ENCODE measurements at places on chromosomes 4 and X. TPM values are rescaled to one million over a fixed set of nuclear protein-coding genes. Genes with fewer than 3 reads are reported as not detected.

- no peaks in the 10 kb centered on the region for H3K4me1 ChIP-seq
- no peak overlapping the region for H3K27ac ChIP-seq
- no peak overlapping the region for H3K4me3 ChIP-seq
- H3K36me3 ChIP-seq: no peaks in the 10 kb centered on the region
- DNase-seq: no peak
These were observed 66.7 kb upstream of the EOLA2 start for GRCh38 chrX:150005027-150005426.

- no peak overlapping the region for H3K4me3 ChIP-seq
- no peaks in the 10 kb centered on the region for H3K36me3 ChIP-seq
- no peak for DNase-seq
- no peaks in the 10 kb centered on the region for H3K27me3 ChIP-seq
- H3K27ac ChIP-seq: no peak overlapping the region
- H3K4me1 ChIP-seq: no peaks in the 10 kb centered on the region
These were observed 33.3 kb upstream of the H2AZ1 start for GRCh38 chr4:99983289-99983943.

DNA sequence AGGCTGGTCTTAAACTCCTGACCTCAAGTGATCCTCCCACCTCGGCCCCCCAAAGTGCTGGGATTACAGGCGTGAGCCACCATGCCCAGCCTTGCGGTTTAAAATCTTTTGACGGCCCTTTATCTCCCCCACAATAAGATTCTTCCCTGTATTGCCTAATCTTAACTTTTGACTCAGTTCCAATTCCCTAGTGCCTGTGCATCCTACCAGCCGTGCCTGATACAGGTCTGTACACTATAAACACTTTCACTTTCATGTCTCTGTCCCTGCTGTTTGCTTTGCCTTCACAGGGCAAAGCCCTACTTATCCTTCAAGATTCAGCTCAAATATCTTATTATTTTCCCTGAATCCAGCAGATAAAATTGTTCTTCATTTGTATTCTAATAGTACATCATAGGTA lies 74.6 kb downstream of the WDR44 start:
- H3K4me3 ChIP-seq: no peak overlapping the region
- no peak for DNase-seq
- H3K27me3 ChIP-seq: no peaks in the 10 kb centered on the region
- no peaks in the 10 kb centered on the region for H3K4me1 ChIP-seq
- no peak overlapping the region for H3K27ac ChIP-seq

The PPP1R3F gene
- 3.0 TPM for total RNA-seq

GRCh38 chr4:108527723-108528122 lies 92.7 kb upstream of the RPL34 start:
- H3K27me3 ChIP-seq: no peaks in the 10 kb centered on the region
- DNase-seq: no peak
- no peak overlapping the region for H3K27ac ChIP-seq
- no peaks in the 10 kb centered on the region for H3K36me3 ChIP-seq
- H3K4me1 ChIP-seq: peaks cover 6% of the 10 kb centered on the region
- H3K4me3 ChIP-seq: no peak overlapping the region

The FGFR3 gene
- 114 TPM for total RNA-seq

DNA sequence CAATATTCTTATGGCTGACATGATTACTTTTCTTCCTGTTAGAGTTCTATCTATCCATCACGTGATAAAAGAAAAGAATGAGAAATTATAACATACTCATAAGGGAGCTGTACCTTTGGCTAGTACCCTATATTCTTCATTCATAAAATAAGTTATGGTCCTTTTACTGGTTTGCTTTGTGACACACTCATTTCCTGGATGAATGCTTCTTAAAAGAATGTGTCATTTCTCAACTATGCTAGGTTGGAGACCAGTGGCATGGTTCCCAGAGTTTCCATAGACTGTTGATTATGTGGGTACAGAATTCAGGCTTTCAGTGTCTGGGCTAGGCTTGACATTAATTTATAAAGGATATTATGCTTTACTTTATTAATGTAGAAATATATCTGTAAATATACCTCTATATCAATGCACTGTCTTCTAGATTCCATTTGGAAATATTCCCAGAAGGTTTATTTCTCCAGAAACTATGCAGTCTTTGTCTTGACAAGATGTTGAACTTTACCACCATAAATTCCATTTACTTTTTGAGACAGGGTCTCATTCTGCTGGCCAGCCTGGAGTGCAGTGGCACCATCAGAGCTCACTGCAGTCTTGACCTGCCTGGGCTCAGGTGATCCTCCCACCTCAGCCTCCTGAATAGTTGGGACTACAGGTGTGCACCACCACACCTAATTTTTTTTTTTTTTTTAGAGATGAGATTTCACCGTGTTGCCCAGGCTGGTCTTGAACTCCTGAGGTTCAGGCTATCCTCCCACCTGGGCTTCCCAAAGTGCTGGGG lies 23.8 kb downstream of the NUDT6 start:
- no peak for DNase-seq
- H3K27ac ChIP-seq: no peak overlapping the region
- no peak overlapping the region for H3K4me3 ChIP-seq
- H3K4me1 ChIP-seq: no peaks in the 10 kb centered on the region
- H3K27me3 ChIP-seq: no peaks in the 10 kb centered on the region
- no peaks in the 10 kb centered on the region for H3K36me3 ChIP-seq

The RGN gene
- total RNA-seq: 21.5 TPM

DNA sequence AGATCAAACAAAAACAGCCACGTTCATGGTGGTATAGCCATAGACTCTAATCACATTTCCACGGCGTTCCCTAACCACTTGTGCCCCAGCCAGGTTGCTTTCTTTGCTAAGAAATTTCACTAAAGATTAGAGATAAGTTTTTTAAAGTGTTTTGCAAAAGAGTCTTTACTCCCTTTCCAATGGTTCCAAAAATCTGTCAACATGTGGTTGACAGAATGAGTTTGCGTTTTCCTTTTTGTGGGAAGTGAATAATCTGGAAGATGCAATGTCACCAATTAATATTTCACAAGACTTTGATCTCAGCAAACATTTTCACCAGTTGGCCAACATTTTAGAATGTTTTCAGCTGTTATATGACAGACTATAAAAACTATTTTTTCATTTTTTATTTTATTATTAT lies 35.3 kb downstream of the CXCL1 start:
- DNase-seq: no peak
- H3K4me3 ChIP-seq: no peak overlapping the region

GRCh38 chr4:679629-680028 lies 5.3 kb downstream of the MYL5 start:
- no peak for DNase-seq
- no peak overlapping the region for H3K4me3 ChIP-seq
- H3K4me1 ChIP-seq: peaks cover 50% of the 10 kb centered on the region
- no peaks in the 10 kb centered on the region for H3K36me3 ChIP-seq
- no peak overlapping the region for H3K27ac ChIP-seq

DNA sequence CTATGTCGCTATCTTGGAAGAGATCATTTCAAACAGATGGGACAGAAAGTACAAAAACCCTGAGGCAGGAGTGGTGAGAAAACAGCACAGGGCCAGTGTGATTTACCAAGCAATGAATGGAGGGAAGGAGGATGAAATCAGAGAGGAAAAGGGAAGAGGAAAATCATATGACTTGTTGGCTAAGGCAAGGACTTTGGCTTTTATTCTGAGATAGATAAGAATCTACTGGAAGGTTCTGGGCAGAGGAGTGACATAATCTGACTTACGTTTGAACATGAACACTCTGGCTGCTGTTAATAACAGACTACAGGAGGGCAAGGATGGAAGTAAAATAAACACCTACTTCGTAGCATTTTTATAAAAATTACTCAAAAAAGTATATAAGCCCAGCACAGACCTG lies 207.8 kb upstream of the SLC7A11 start:
- no peaks in the 10 kb centered on the region for H3K4me1 ChIP-seq
- DNase-seq: no peak
- H3K27me3 ChIP-seq: no peaks in the 10 kb centered on the region
- no peak overlapping the region for H3K4me3 ChIP-seq

The GSX2 gene
- not detected for total RNA-seq

DNA sequence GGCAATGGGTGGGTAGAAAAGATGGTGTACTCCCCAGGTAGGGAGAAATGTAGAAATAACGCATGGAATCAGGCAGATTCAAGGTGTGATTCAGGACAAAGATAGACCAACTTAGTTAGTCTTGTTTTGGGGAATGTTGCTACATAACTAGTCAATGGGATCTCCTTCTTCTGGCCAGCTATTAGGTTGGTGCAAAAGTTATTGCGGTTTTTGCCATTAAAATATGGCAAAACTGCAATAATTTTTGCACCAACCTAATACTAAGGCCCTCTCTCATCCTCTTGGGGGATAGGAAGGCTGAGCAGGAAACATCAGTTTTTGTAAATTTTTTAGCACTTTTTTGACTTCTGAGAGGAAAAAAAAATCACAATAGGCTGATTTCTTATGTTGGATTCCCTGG lies 23.2 kb downstream of the CYBB start:
- no peak overlapping the region for H3K27ac ChIP-seq
- no peaks in the 10 kb centered on the region for H3K27me3 ChIP-seq

The UGT2B11 gene
- not detected for total RNA-seq

DNA sequence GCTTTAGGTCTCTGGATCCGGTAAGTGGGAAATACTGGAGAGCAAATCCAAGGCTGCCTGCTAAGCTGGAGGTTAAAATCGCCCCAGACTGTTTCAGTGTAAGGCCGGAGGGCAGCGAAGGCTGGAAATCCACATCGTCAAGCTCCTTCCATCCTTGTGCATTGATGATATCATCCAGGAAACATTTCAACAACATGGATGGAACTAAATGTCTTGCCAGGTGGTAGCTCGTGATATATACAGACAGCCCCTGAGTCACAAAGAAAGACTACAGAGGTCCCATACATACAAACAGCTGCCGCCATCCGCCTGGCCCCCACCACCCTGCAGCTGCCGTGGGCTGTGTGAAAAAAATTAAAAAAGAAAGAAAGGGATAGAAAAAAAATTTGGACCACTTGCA lies 148.9 kb upstream of the RBPJ start:
- peaks cover 24% of the 10 kb centered on the region for H3K4me1 ChIP-seq
- H3K36me3 ChIP-seq: no peaks in the 10 kb centered on the region
- no peak overlapping the region for H3K4me3 ChIP-seq
- H3K27ac ChIP-seq: no peak overlapping the region
- no peaks in the 10 kb centered on the region for H3K27me3 ChIP-seq
- DNase-seq: no peak
